ENCODE measurements at places on chromosomes 1 and 21.

DNA sequence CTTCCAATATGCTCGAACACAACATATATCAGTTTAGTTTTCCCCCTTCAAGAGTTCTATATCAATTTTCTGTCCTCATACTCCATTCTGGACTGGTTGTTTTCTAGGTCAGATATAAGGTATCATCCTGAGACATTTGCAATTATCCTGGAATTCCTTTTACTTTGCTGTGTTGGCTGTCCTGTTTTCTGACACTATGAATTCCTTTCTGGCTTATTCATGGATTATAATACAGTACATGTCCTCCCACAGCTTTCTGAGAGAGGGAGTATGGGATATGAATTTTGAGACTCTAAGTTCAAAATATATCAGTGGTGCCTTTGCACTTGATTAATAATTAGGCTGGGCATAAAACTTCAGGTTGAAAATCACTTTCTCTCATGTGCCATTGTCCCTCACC is 11.9 kb downstream of the PHTF1 start:
- no peak for DNase-seq
- H3K36me3 ChIP-seq: no peaks in the 10 kb centered on the region
- no peak overlapping the region for H3K4me3 ChIP-seq
- H3K27me3 ChIP-seq: no peaks in the 10 kb centered on the region
- H3K4me1 ChIP-seq: no peaks in the 10 kb centered on the region

DNA sequence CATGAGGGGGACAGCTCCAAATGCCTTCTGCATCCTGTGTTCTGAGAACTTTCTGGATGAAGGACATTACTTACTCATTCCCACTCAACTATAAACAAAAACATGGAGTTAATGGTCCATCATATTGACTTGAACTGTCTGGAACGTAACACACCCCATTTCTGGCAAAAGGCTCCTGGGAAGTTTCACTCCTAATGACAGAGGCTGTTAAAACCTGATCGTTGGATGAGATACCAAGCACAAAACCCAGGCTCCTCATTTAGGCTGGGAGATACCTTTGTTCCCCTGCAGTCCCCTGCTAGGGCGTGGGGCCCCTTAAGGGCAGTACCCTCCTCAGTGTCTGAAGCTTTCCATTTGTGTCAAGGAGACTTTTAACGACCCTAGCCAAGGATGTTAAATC is 78.9 kb downstream of the RHOU start:
- no peaks in the 10 kb centered on the region for H3K36me3 ChIP-seq
- H3K4me3 ChIP-seq: no peak overlapping the region
- no peaks in the 10 kb centered on the region for H3K27me3 ChIP-seq
- no peak for DNase-seq
- no peak overlapping the region for H3K27ac ChIP-seq

GRCh38 chr1:54882519-54882918 is 4.5 kb downstream of the DHCR24 start:
- no peak overlapping the region for H3K27ac ChIP-seq
- H3K4me3 ChIP-seq: no peak overlapping the region
- no peaks in the 10 kb centered on the region for H3K27me3 ChIP-seq
- no peaks in the 10 kb centered on the region for H3K4me1 ChIP-seq
- DNase-seq: no peak

DNA sequence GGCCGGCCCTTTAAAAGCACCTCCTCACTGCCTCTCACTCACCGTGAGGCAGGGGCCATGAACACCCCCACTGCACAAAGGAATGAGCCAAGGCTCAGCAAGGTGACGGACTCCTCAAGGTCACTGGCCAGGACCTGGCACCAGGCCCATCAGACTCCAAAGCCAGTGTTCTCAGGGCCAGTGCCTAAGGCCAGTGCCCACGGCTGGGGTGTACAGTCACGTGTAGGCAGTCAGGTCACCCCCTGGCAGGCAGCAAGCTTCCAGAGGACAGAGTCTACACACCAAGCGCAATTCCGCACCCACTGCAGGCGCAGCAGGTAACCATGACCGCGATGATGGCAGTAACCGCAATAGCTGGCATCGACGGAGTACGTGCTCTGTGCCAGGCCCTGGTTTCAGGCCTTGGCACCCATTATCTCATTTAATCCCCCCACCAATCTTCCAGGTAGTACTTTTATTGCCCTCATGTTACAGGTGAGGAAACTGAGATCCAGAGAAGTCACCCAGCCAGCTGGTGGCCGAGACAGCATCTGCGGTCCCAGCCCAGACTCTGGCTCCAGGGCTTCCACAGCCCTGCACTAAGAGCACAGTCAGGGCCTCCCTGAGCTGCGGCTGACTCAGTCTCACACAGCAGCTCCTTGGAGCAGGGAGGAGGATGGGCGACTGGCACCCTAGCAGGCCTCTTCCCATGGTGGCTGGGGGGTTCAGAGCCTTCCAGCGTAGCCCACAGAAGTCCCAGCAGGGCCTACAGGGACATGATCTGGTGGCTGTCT is 27.0 kb downstream of the RAP1GAP start:
- H3K4me3 ChIP-seq: no peak overlapping the region
- H3K27me3 ChIP-seq: no peaks in the 10 kb centered on the region
- DNase-seq: no peak
- H3K4me1 ChIP-seq: peaks cover 2% of the 10 kb centered on the region
- H3K36me3 ChIP-seq: no peaks in the 10 kb centered on the region
- H3K27ac ChIP-seq: no peak overlapping the region

DNA sequence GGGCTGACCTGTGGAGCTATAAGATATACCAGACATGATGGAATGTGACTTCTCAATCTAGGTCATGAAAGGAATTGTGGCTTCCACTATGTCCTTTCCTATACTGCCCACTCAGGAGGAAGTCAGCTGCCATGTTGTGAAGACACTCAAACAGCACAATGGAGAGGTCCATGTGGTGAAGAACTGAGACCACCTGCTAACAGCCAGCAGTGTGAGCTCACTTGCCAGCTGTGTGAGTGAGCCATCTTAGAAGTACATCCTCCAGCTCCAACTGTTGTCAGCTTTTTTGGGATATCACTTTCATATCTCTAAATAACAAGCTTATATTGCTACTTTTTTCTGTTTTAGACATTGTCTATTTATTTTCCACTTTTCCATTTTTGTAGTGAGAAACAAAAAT is 29.7 kb downstream of the OLFML3 start:
- peaks cover 2% of the 10 kb centered on the region for H3K4me1 ChIP-seq
- no peaks in the 10 kb centered on the region for H3K27me3 ChIP-seq
- H3K27ac ChIP-seq: no peak overlapping the region
- DNase-seq: no peak

DNA sequence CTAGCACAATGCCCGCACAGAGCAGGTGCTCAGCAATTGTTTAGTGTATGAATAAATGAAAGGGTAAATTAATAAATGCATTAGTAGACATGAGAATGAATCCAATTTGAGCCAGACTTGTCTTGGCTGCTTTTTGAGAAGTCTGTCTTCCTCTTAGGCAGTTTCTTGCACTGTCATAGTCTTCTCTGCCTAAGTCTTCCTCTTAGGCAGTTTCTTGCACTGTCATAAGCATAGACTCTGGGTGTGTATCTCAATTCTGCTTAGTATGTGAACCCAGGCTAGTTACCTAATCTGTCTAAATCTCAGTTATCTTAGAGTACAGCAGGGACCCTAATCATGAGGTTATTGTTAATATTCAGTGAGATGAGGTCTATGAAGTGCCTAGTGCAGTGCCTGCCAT is 27.2 kb downstream of the NHLH2 start:
- H3K27ac ChIP-seq: no peak overlapping the region
- no peaks in the 10 kb centered on the region for H3K36me3 ChIP-seq
- H3K4me3 ChIP-seq: no peak overlapping the region

DNA sequence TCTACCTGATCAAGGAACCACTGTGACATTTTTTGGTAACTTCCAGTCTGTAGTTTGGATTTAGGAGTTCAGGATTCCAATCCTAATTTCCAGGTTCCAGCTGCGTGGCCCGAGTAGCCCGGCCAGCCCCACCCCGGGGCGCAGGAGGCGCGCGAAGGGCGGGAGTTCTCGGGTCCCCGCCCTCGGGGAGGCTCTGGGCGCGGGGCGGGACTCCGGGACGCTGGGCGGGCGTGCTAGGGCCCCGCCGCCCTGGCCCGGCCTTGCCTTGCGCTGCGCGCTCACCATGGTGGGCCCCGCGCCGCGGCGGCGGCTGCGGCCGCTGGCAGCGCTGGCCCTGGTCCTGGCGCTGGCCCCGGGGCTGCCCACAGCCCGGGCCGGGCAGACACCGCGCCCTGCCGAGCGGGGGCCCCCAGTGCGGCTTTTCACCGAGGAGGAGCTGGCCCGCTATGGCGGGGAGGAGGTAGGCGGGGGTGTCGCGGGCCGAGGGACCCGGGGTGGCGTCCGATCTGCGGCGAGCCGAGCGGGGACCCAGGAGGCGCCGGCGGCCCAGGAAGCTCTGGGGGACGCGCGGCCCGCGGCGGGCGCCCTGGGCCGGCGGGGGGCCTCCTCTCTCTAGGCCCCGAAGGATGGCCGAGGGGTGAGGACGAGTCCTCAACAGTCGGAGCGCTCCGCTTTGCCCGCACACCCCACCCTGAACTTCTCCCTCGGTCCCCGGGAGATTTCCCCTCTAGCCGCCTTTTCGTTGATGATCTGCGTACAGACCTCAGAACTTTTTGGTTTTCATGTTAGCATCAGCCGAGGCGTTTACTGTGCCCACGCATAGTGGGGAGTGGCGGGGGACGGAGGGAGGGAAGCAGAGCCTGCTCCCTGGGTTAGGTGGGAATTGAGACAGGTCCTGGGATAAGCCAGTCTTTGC is at the start of gene NENF:
Gene NENF, plus strand, starts transcription at position 260 of the 916 bp plus-strand sequence. Its CDS starts 24 bp downstream, at position 284.
- H3K27me3 ChIP-seq: 0 out of 2 replicates have a peak, but pooled peaks cover 1% of the 10 kb centered on the region
- no peak for DNase-seq
- H3K36me3 ChIP-seq: no peaks in the 10 kb centered on the region
- peak within 1 kb of the TSS; percentile 66 for H3K4me3 ChIP-seq
- H3K27ac ChIP-seq: no peak within 1 kb of the TSS
- H3K4me1 ChIP-seq: peaks cover 3% of the 10 kb centered on the region

DNA sequence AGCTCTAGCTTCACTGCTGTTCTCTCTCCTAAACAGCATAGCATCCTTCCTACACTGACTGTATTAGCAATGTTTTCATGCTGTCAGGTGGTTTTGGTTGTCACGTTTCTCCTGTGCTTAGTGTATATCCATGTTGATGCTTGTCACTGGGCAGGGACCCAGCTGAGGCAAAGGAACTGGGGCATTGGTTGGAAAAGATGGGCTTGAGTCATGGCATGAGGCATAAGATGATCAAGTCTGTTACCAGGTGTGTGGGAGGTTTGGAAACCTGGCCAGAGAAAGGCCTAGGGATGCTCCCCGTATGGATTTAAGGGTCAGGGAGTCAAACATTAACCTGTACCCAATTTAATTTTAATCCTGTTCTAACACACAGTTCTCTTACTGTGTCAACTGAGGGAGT is 69.6 kb downstream of the OSBPL9 start:
- H3K4me3 ChIP-seq: no peak overlapping the region
- no peak overlapping the region for H3K27ac ChIP-seq
- H3K36me3 ChIP-seq: no peaks in the 10 kb centered on the region
- no peaks in the 10 kb centered on the region for H3K4me1 ChIP-seq

DNA sequence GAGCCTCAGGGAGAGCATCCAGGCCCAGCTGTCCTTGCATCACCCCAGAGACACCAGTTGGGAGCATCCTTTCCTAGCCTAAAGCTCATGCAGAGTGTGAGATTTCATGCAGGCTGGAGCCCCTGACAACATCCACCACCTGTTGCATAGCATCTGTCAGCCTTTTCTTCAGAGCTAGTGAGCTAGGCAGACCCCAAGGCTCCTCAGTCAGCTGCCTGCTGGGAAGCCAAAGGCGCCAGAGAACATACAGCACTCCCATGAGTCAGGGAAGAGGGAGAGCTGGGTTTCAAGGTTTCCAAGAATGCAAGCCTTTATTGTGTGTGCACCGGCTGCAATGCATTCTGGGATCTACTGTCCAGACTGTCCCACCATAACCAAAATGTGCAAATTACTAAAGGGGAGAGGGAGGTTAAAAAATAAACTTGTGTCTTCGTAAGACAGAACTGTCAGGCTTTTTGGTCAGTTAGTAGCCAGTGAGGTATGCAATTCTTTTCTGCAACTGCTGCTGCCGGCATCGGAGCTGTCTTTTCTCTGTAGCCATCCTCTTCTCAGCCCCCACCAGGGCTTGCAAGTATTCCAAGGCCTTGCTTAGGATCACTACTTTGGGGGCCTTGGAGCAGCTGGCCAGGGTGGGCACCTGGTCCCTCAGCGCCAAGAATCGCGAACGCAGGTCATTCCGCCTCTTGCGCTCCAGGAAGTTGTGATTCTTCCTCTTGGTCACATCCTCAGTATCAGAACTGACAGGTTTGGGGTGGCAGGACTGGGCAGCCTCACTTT is 4.6 kb downstream of the MYCL start:
- H3K27me3 ChIP-seq: no peaks in the 10 kb centered on the region
- H3K4me3 ChIP-seq: no peak overlapping the region
- no peak for DNase-seq
- H3K36me3 ChIP-seq: 0 out of 2 replicates have a peak, but pooled peaks cover 3% of the 10 kb centered on the region

- no peak overlapping the region for H3K27ac ChIP-seq
- H3K36me3 ChIP-seq: no peaks in the 10 kb centered on the region
- H3K4me3 ChIP-seq: no peak overlapping the region
- no peaks in the 10 kb centered on the region for H3K27me3 ChIP-seq
- DNase-seq: no peak
These were observed 40.5 kb upstream of the HMCN1 start for GRCh38 chr1:185693654-185694053.

- no peak overlapping the region for H3K4me3 ChIP-seq
- no peaks in the 10 kb centered on the region for H3K36me3 ChIP-seq
- no peak overlapping the region for H3K27ac ChIP-seq
- no peaks in the 10 kb centered on the region for H3K27me3 ChIP-seq
- DNase-seq: no peak
These were observed 329.4 kb downstream of the KIF26B start for GRCh38 chr1:245484176-245484575.

DNA sequence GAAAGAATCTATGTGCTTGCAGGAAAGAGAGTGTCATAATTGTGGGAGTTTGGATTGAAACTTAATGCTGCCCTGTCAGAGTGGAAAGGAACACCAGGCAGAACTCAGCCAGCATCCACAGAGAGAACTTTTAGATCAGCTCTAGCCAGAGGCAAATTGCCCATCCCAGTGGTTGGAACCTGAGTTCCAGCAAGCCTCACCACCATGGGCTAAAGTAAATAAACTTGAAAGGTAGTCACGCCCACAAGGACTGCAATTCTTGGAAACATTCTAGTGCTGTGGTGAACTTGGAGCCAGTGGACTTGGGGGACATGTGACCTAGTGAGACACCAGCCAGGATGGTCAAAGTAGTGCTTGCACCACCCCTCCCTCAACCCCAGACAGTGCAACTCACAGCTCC is 571.6 kb downstream of the LRRIQ3 start:
- H3K4me1 ChIP-seq: no peaks in the 10 kb centered on the region
- no peak for DNase-seq
- H3K27ac ChIP-seq: no peak overlapping the region
- H3K27me3 ChIP-seq: no peaks in the 10 kb centered on the region
